ENCODE measurements at places on chromosomes 2 and 18.
A peak's percentile ranks its signal among the peaks of the same experiment; 100 is the strongest.

- no peak for DNase-seq
These were observed 48.0 kb upstream of the CYP1B1 start for GRCh38 chr2:38123911-38124310.

GRCh38 chr2:11872247-11872947 is 126.0 kb downstream of the LPIN1 start:
- peak; percentile 71 for DNase-seq

DNA sequence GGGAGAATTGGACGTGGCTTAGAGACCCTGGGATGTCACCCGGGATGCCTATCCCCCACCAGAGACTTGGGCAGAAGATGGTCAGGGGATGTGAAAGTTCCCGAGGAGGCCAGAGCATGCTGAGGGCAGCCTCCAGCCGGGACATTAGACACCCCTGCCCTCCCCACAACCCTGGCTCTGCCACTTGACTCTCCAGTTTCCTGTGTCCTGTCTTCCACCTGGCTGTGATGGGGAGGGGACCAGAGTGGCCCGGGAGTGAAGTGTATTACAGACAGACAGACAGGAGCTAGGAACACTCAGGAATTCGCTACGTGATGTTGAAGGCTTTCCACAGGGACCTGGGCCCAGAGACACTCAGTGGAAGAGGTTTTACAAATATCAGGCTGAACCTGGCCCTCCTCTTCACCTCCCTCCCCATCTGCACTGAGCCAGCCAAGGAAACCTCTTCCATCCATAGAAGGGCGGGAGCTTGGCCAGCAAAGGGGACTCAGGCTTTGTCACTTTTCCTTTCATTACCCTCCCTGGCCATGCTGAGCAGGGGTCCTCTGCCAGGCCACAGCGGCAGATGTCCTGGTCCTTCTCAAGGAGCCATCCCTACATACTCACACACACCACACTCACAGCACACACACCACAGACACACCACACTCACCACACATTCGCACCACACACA is 60.7 kb downstream of the SDC1 start:
- DNase-seq = peak; percentile 58

DNA sequence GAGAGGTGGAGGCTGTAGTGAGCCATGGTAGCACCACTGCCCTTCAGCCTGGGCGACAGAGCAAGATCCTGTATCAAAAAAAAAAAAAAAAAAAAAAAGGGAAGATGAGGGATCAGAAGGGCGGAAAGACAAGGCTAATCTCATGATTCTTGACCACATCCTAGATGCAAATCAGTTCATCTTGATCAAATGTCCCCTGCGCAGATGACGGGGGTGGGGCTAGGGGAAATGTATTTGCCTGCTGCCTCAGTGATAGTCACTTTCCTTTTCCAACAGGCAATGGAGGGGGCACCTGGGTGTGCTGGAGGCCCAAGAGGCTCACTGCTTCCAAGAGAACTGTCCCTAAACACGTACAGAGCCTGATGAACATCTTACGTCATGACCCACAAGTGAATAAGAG is 3.7 kb upstream of the EMILIN2 start:
- DNase-seq = no peak

DNA sequence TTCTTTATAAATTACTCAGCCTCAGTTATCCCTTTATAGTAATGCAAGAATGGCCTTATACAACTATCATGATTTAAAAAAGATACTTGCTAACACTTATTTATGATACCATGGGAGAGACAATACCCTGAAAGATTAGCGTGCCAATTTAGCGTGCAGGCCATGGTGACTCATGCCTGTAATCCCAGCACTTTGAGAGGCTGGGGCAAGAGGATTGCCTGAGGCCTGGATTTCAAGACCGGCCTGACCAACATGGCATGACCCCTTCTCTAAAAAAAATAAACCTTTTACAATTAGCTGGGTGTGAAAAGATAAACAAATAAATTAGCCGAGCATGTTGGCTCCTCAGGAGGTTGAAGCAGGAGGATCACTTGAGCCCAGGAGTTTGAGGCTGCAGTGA is 493.4 kb upstream of the FSIP2 start:
- no peak for DNase-seq

- no peak for DNase-seq
These were observed 32.1 kb downstream of the PPM1B start for GRCh38 chr2:44200759-44201158.
